ENCODE measurements at places on chromosomes 4 and X. TPM values are rescaled to one million over a fixed set of nuclear protein-coding genes. Genes with fewer than 3 reads are reported as not detected.

GRCh38 chrX:136496186-136496763 lies 1.1 kb upstream of the HTATSF1 start:
- no peak for DNase-seq

DNA sequence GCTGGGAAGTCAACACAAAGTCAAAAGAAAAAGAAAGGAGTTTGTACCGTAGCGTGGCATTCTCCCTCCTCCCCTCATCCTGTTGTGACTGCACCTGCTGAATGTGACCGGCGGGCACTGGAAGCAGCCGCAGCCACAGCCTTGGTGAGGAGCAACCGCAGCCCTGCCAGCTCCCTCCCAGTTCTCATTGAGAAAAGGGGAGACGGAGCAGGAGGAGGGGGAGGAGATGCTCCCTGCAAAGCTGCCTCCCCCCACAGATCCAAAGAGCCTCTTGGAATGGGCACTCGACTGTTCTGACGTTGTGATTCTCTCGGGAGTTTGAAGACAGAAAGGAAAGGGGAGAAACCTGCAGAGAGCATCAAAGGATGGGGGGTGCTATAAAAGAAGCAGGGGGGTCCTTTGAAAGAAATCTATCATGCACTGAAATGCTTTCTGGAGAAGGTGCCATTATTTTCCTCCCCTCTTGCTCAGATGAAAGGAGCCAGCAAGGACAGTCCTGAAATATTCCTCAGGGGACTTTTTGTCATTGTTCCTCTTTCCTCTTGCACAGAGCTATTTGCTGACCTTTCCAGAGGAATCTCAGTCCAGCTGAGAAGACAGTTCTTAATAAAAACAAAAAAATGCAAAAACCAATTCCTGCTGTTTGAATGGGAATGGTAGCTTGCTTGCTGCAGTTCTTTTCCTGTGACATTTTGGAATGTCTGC lies 429.7 kb downstream of the MAPK10 start:
- peak; percentile 49 for DNase-seq

DNA sequence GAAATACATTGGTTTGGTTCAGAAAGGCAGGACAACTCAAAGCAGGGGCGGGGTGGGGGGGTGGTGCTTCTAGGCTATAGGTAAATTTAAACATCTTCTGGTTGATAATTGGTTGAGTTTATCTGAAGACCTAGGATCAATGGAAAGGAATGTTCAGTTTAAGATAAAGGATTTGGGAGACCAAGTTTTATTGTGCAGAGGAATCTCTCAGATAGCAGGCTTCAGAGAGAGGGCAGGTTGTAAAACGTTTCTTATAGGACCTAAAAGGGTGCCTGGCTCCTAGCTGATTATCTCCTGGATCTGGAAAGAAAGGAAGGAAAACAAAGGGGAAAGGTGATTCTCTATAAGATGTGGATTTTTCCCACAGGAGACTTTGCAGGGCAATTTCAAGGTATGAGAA lies 94.0 kb downstream of the TMEM47 start:
- DNase-seq, result no peak

- no peak for DNase-seq
Observed at GRCh38 chr4:52675111-52675510, 16.0 kb upstream of the USP46 start.

- peak; percentile 63 for DNase-seq
Observed at GRCh38 chrX:67780694-67781109, 236.9 kb downstream of the AR start.

DNA sequence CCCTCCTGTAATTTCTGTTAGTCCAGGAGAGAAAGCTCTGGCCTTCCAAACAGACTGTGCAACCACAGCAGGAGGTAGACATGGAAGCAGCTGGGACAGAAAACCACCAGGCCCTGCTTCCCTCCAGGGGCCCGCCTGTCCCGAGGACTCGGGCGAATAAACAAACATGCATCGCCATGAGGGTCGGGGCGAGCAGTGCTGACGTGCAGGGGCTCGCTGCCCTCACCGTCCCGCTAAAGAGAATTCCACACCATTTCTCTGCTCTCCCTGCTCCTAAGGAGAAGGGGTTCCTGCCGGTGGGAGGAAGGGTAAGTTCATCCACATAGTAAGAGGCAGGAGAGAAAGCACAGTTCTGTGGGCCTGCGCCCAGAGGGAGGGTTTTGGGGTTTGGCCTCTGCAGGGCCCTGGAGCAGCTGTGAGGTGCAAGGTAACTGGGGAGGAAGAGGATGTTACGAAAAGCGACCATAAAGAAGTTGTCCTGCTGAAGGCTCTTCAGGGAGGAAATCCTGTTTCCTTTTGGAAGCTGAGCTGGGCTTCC lies 54.9 kb downstream of the WFS1 start:
- no peak for DNase-seq

GRCh38 chrX:16172391-16172790 lies 5.1 kb downstream of the MAGEB17 start:
- DNase-seq, result no peak

- no peak for DNase-seq
Observed at GRCh38 chr4:27271555-27271954, 410.9 kb downstream of the STIM2 start.

- DNase-seq, result no peak
Observed at GRCh38 chrX:78747489-78747888, at the start of gene LPAR4. Gene LPAR4, plus strand, starts transcription at chrX:78747720. Its CDS starts 7,150 bp downstream, at chrX:78754870.

GRCh38 chrX:10578527-10578926 lies 41.9 kb downstream of the MID1 start:
- no peak for DNase-seq

DNA sequence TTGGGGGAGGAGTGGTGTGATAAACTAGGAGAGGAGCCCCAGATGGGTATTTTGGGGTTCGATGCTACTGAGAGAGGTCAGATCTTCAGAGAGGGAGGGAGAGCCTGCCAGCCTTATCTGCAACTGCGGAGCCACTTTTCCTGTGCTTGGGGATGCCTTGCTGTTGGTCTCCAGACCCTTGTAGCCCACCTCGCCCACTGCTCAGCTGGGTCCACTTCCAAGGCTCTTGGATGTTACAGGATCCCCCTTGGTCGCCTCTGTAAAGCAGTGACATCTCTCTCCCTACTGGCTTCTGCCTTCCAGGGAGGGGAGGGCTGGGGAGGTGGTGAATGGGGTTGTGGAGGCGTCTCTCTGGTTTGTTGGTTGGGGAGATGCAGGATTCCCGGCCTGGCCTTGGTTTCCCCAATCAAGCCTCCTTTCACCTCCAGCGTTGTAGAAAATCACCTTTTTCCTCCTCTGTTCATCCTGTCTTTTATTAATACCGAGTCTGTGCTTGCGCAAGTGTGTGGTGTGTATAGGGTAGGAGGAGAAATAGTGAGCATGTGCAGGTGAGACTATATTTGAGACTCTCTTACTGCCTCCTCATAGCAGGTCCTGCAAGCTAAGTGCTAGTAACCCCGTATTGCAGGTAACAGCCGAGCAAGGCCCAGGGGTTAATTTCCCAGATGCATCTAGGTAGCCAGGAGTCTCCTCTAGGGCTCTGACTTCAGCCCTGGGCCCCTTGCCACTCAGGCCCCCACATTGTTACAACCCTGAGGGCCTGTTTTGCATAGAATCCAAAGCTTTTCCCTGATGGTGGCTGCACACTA lies 337.4 kb downstream of the ARHGAP10 start:
- DNase-seq, result no peak

Gene UBQLN2
- total RNA-seq, result 7.9 TPM

Gene DNAAF6
- total RNA-seq, result not detected
